ENCODE measurements at places on chromosomes 3 and 15.

DNA sequence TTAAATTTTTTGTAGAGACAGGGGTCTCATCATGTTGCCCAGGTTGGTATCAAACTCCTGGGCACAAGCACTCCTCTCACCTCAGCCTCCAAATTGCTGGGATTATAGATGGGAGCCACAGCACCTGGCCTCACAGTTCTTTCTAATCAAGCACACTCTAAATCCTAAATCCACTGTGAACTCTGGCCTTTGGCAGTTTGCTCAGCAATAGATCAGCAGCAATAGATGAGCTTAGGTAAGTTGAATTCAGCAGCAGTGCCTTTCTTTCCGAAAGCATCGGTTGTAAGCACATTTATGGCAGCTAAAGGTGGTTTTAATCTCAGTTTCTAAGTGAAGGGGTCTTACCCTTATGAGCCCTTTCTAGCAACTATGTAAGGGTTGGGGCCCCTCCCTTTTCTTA is 16.6 kb downstream of the PDHB start:
- DNase-seq, result no peak

DNA sequence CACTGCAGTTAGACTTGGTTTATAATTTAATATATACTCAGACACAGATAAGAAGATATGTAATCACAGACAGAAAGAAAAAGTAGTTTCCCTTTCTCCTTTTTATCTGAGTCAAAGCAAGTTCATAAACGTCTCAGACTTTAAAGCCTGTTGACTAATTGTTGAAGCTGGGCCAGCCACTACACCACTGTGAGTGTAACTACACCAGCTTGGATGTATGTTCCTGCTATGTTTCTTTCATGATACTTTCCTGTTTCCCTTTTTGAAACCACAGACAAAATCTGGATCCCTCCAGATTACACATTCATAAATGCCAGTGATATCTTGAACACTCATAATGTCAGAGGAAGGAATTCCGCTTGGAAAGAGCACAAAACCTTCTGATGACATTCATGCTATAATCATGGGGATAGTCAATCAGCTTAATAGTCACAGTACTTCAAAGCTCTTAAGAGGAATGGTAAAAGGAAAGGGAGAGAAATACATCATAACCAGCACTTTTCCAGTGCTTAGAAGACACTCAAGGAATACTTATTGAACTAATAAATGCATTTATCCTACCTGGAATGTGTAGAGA is 32.0 kb downstream of the KCNMB2 start:
- DNase-seq, result no peak

- DNase-seq, result peak; percentile 66
These were observed 676 bp downstream of the TCF12 start for GRCh38 chr15:56919031-56919608.

- no peak for DNase-seq
These were observed 45.0 kb downstream of the ZNF860 start for GRCh38 chr3:32026593-32026992.

- DNase-seq, result peak; percentile 72
These were observed 4.5 kb upstream of the PARP15 start for GRCh38 chr3:122572940-122573412.

- no peak for DNase-seq
These were observed 103.9 kb upstream of the ALDH1A3 start for GRCh38 chr15:100775581-100776185.

DNA sequence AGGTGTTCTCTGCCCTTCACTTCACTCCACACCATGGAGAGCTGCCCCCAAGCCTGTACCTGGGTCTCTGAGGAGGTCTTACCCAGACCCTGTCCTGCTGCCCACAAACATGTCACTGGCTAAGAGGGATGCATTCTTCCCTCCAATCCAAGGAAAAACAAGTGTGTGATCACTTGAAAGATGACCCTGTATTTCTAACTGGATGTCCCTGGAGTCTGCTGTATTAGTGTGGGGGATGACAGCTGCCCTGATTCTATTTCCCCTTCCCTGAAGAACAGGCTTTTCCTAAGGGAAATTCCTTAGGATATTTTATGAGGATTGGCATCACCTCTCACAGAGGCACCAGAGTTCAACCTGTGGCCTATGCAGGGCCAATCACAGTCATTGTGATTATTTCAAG is 55.0 kb upstream of the GATA2 start:
- DNase-seq, result no peak

DNA sequence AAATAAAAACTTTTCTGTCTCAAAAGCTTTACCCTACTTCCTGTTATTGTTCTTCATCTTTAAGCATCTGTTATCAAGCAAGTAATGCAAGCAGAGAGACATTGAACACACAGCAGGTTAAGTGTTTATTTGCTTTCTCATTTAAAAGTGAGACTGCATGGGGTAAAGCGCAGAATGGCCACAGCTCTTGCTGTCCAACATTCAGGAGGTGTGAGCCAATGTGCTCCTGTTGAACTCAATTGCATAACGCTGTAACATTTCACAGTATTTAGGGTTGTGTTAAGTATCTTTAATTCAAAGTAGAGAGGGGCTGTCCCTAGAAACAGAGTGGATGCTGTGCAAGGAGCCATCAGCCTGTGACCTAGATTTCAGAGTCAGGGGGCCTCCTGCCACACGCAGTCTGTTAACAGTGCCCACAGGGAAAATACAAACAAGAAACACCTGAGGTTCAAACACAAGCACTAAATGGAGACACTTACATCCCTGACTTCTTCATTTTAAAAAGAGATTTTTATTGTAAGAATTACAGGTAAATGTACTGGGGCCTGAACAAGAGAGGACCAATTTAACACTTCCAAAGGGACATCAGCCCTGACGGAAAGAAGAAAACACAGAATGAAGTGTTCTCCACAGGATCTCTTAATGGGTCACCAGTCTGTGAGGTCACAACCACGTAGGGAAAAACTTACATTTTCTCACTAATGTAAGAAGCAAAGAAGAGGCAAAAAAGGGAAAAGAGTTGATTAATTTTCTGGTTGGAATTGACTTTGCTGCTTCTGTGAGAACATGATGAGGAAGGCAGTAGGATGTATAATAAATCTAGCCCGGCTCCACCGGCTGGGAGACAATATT is 815.1 kb downstream of the VGLL3 start:
- no peak for DNase-seq

DNA sequence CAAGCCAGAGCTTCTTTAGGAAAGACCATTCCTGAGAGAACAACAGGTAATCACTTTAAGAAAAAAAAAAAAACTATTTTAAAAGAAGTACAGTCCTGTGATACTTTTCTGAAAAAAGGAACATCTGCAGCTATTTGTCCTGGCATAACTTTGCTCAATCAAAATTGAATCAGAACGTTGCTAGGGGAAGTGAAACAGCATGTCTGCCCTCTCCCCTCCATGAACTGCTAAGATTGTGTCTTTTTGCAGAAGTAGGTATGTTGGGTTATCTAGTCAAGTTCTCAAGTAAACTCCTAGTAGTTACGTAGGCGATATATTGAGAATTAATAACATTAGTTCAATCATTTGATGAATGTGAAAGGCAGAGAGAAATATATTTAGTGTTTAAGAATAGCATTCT is 1013.3 kb downstream of the TUSC7 start:
- DNase-seq, result no peak

- DNase-seq, result no peak
These were observed 86.3 kb downstream of the TMEM108 start for GRCh38 chr3:133124511-133124910.

DNA sequence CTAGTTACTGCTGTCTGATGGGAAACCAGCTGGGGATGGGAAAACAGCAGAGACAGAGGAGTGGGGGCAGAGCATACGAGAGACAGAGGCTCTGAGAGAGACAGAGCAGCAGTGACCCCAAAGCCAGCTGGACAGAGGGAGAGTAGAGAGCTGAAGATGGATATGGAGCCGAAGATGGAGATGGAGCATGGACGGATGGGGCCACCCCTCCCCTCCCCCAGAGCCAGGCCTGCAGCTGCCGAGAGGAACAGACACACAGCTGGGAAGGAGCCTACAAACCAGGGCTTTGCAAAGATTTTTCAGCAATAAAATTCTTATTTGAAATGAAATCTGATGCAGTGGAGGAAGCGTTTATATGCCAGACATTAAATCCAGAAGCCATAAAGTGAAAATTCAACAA is 167.6 kb upstream of the LINGO1 start:
- DNase-seq, result no peak

- DNase-seq, result no peak
These were observed 1.7 kb downstream of the NCKIPSD start for GRCh38 chr3:48684054-48684349.

- DNase-seq, result peak; percentile 74
These were observed 126.5 kb downstream of the FMN1 start for GRCh38 chr15:33068007-33068481.

GRCh38 chr3:168671091-168671490 is 575.4 kb upstream of the GOLIM4 start:
- no peak for DNase-seq

- DNase-seq, result no peak
These were observed 33.7 kb upstream of the VILL start for GRCh38 chr3:37956723-37957538.

- DNase-seq, result peak; percentile 93
These were observed 113.5 kb downstream of the VGLL4 start for GRCh38 chr3:11530153-11530721.

DNA sequence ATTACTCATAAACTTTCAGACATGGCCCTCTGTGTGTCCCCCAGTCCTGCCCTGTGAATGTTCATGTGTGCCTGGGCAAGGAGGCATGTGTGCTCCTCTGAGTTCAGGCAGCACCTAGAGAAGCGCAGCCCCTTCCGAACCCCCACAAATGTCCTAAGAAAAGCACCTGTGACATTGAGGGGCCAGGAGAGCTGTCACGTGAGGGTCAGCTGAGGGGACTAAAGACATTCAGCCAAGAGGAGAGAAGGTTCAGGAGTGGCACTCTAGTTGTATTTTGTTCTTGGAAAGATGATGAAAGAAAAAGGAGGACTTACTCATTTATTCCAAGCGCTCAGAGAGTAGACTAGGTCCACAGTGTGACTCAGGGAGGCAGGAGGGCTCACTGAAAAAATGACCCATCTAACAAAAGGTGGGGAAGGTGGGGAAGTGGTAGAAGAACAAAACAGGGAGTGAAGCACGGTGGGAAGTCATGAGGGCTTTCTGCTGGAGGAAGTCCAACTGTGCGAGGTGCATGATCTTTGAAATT is 28.1 kb upstream of the ELP6 start:
- DNase-seq, result no peak

DNA sequence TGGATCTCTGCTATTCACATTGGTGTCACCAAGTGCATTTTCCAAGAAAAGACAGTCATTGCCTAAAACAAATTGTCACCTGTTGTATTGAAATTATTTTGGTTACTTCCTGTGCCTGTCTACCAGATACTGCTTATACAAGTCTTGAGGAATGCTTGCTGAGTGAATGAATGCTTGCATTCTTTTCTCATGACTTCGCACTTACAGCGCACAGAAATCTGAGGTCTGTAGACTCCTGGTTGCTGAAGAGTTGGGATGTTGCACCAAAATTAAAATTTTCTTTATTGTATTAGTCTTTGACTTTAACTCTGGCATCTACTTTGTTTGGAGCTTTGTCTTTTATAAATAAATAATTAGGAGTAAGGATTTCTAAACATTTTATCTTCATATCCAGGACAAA is 28.4 kb downstream of the SH3GL3 start:
- DNase-seq, result peak; percentile 35

DNA sequence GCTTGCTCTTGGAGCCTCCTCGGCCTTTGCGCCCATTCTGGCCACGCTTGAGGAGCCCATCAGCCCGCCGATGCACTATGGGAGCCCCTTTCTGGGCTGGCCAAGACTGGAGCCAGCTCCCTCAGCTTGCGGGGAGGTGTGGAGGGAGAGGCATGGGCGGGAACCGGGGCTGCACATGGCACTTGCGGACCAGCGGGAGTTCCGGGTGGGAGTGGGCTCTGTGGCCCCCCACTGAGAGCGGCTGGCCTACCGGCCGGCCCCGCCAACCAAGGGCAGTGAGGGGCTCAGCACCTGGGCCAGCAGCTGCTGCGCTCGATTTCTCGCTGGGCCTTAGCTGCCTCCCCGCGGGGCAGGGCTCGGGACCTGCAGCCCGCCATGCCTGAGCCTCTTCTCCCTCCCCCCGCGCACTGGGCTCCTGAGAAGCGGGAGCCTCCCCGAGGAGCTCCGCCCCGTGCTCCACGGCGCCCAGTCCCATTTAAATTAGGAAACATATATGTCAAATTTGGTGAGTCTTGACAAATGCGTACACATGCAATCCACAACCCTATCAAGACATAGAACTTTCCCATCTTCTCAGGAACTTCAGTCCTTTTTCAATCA is 97.6 kb upstream of the CNTN3 start:
- no peak for DNase-seq

GRCh38 chr15:80578206-80578595 is 116.9 kb upstream of the ABHD17C start:
- DNase-seq, result no peak

DNA sequence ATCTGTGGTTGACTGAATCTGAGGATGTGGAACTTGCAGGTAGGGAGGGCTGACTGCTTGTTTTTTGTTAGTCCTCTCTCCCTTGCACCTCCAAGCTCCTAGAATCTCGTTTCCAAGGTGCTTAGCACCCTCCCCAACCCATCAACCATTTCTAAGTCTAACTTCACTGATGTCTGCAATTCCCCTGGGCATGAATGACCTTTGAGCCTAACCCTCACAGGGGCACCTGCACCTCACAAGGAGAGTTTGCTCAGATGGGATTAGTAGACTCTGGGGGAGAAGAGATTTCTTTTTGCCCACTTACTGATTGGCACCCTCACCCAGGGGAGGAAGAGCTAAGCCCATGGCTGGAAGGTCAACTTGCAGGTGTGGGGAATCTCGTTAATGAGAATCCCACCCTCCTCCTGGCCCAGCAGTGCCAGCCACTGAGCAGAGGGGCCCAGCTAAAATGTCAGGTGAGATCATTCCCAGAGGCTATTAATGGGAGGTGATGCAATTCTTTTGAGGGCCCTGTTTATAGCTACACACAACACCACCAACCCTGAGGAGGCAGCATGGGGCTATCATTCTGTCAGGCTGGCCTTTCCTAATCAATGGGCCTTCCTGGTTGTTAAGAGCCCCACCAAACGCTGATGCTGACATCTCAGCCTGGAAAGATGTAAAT is 81.6 kb upstream of the HERC1 start:
- DNase-seq, result no peak

- no peak for DNase-seq
These were observed 289.9 kb downstream of the SATB1 start for GRCh38 chr3:18135060-18135814.

GRCh38 chr3:65484964-65485363 is 553.8 kb downstream of the MAGI1 start:
- DNase-seq, result no peak

- DNase-seq, result no peak
These were observed 14.2 kb upstream of the SLC25A36 start for GRCh38 chr3:140927279-140928069.

All from EL (cell line).